AG08396 (cell line): ENCODE measurements at places on chromosomes 3 and 15.

DNA sequence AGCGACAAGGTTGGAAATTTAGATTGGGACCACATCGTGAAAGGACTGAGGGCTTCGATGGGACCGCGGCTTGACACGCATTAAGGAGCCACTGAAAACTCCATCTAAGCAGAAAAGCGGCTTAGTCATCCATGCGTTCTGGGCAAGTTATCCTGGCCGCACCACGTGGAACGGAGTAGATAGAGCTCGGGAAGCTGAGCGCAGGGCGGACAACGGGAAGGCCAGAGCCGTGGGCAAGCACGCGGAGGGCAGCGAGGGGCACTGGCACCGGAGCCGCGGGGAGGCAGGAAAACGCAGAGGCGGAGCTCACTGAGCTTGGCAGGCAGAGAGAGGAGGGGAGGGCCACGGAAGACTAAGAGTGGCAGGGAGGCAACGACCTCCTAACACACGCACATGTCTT lies 61.3 kb upstream of the VGLL4 start:
- no peak for DNase-seq

- no peak for DNase-seq
These were observed 59.9 kb downstream of the CFAP20DC start for GRCh38 chr3:58989955-58990354.

GRCh38 chr3:27521179-27521871 lies 37.1 kb upstream of the SLC4A7 start:
- peak; percentile 65 for DNase-seq

DNA sequence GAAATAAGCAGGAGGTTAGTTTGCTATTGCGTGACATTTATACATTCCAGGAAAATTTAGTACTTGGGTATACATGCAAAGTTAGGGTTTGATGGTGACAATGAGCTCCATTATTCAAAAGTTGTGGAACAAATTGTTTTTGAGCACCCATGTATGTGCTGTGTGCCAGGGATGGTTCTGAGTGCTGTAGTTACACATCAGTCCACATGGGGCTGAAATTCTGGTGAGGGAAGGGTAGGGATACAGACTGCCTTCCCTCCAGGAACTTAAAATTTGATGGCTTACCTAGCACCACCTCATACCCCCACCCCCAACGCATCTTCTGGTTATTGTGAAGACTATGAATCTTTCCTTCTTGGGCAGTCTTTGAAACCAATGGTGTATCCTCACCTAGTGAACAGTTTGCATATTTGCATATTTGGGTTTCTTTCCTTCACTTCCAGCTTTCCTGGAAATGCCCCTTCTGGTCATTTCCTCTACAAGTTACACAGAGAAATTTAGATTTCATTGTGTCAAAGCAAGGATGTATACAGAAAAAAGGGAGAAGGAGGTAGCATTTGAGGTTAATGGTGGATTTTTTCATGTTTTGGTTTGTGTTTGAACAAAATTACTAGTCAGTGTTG lies 222.0 kb upstream of the IL12A start:
- DNase-seq = peak; percentile 51

GRCh38 chr15:64032329-64032728 lies 14.0 kb downstream of the DAPK2 start:
- no peak for DNase-seq

DNA sequence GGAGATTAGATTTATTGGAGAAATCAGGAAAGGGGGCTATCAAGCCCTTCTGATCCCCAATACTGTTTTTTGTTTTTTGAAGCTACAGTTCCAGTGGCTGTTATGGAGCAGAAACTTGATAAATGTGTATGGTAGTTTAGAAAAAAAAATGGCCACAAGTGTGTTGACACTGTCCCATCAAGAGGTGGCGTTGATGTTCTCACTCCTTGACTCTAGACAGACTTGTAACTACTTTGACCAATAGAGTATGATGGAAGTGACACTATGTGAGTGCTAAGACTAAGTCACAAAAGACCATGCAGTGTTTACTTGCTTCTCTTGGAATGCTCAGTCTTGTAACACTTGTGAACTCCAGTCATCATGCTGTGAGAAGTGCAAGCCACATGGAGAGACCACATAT lies 356.7 kb downstream of the PDCD6IP start:
- DNase-seq = no peak

GRCh38 chr3:37763309-37763708 lies 98.4 kb upstream of the CTDSPL start:
- DNase-seq = no peak

- DNase-seq = peak; percentile 82
These were observed 5.9 kb upstream of the CALML4 start for GRCh38 chr15:68210821-68211655.

DNA sequence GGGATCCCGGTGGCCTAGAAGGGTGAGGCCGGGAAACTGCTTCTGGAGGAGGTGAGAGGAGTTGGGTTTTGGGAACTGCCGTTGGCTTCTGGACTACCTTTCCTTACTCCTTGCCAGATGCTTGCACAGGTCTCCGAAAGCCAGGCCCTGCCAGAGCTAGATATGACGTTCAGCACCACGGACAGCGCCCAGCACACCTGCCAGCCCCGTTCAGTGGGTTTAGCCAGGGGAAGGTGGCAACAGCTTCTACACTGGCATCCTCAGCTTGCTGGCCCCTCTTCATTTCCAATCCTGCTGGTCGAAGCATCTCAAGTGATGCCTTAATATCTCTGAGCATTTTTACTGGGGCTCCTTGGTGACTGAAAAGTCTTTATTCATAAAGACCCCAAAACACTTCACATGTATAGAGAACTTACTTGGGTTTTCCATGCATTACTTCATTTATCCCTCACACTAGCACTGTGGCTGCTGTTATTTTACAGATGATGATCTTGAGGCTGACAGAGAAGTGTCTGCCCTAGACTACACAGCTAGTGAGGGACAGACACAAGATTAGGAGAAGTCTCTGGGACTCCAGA lies 21.9 kb downstream of the HCN4 start:
- DNase-seq = no peak

GRCh38 chr15:75452865-75453702 lies 1.6 kb upstream of the SIN3A start:
- no peak for DNase-seq

DNA sequence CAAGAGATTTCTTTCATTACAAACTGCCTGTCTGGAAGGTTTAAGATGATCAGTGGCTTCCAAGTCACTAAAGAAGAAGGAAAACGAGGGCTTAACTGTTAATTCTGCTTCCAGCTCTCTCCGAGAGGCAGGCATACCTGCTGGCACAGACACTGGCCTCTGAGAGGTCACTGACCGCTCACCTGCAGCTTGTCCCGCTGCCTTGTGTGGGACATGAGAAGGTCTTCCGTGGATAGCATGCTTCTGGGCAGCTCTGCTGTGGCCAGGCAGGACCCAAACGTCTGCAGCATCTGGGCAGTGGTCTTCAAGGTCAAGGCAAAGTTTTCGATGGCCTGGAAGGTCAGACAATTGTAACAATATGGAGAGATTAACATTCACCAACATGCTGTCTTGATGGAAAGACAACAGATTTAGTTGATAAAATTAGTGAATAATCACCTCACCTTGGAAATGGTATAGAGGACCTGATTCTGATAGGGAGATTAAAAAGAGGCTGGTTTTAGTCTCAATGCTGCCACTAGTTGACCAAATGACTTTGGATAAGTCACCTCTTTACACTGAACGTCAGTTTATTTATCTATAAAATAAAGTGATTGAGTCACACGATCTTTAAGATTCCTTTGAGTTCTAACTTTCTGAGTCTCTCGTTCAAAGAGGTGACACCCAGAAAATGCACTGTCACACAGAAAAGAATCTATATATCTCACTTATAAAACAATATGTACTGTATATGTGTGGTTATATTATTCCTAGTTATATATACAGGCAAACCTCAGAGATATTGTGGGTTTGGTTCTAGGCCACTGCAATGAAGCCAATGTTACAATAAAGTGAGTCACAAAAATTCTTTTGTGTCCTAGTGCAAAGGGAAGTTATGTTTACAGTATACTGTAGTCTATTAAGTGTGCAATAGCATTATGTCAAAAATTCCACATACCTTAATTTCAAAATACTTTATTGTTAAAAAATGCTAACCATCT lies 65.1 kb downstream of the B3GNT5 start:
- no peak for DNase-seq

DNA sequence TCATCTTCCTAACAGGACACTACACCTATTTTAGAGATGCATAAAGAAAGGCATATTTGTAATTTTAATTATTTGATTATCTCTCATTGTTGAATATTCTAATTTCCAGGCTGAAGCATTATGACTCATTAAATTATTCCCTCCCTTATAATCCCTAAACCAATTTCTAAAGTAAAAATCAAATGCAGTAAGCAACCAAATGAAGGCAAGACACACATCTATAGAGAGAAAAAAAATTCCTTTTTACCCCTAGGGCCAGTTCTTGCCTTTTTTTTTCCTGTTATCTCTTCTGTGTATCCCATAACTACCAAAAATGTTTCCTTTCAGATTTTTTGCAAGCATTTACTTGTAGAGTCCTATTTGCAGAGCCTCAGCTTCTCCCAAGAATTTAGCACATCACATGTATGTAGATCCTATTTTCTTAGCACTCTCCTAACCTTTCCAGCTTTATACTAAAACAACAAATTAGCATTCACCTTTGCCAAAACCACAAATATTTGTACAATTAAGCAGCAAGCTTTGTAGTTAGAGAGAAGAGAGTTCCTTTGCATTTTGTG lies 177.9 kb downstream of the SATB1 start:
- DNase-seq = no peak

DNA sequence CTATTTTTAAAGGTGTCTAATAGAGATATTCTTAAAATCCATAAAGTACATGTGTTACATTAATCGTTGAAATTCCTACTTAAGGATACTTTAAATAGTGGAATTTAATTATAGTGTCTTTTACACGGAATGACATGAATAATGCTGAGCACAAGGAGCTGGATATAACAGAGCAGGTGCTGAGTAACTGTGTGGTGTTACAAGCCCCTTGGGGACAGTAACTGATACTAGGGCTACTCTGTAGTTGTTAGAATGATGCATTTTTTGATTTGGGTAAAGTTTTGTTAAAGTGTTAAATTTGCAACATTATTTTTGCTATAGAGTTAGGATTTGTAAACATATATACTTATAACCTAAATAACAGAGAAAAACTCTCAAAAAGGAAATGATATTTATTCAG lies 1496.1 kb downstream of the OTOL1 start:
- no peak for DNase-seq

DNA sequence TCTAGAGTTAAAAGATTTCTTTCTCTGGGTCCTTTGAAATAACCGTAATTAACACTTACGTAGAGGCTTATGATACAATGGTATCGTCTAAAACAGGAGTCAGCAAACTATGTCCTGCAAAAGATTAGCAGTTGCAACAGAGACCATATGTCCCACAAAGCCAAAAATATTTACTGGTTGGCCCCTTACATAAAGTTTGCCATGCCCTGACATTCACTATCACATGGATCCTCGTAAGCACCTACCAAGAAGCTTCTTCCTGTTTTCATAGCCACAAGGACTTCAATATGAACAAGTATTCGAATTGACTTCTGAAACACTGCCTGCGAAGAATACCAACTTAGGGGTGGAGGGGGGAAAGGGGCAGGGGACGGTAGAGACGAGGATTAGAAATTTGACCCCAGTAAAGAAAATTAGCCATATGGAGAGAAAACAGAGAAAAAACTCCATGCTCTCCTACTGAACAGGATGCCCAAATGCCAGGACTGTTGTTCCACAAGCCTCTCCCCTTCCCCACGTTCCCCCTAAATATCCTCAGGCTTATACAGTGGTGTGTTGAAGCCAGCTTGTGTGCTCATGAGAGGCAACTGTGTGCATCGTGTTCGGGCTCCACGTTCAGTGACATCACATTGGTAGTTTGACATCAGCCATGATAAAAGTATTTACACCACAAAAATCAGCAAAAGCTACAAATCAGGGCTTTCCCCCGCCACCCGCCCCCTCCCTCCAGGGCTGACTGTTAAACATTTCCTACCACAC lies 144.1 kb upstream of the HES1 start:
- DNase-seq = no peak

- DNase-seq = no peak
These were observed 14.8 kb downstream of the UBP1 start for GRCh38 chr3:33425453-33425852.
